Stimulated activated CD4-positive, alpha-beta T cell treated with anti-CD3 and anti-CD28 coated beads, TNF-alpha, amount 100 ng/mL, for 1 hour (primary cell): ENCODE measurements at places on chromosomes 2 and 18.

- no peak for DNase-seq
Observed at GRCh38 chr2:41720331-41721251, 327.2 kb upstream of the PKDCC start.

DNA sequence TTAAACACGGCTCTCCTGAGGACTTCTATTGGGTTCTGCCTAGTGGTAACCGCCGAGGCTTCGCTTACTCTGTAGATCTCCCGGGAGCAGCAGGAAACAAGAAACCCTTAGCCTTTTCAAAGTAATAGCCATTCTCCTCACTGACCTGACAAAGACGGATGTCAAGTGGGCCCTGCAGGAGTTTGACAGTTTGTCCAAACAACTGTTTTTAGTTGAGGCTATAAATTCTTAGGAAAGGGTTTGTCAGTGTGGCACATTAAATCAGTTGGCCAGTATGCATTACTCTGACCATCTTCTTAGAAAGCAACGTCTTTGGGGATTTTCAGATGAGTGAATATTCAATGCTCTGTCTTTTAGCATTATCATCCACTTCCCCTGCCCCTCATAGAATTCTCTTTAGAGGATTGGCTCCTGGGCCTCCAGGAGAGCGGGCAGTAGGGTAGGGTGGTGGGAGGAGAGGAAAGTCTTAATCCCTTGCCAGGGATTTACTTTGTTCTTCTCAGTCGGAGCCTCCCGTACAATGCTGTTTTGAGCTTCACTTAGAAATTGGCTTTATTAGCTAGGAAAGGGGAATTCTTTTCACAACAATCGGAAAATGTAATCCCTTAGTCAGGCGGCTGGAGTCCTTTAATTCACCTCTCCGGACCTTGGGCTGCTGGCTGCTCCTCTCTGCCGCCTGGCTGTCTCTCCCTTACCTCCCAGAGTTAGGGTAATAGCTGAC is 13.3 kb upstream of the C18orf32 start:
- no peak for DNase-seq

- DNase-seq, result no peak
Observed at GRCh38 chr2:152925547-152926448, 207.4 kb downstream of the ARL6IP6 start.

- no peak for DNase-seq
Observed at GRCh38 chr2:156343096-156343939, 10.8 kb upstream of the NR4A2 start.

- no peak for DNase-seq
Observed at GRCh38 chr2:88024509-88024908, 8.2 kb upstream of the RNU2-63P start.

GRCh38 chr2:166167449-166167848 is 39.6 kb upstream of the SCN1A start:
- DNase-seq, result no peak

- DNase-seq, result no peak
Observed at GRCh38 chr2:135151615-135152014, 99.5 kb downstream of the RAB3GAP1 start.

DNA sequence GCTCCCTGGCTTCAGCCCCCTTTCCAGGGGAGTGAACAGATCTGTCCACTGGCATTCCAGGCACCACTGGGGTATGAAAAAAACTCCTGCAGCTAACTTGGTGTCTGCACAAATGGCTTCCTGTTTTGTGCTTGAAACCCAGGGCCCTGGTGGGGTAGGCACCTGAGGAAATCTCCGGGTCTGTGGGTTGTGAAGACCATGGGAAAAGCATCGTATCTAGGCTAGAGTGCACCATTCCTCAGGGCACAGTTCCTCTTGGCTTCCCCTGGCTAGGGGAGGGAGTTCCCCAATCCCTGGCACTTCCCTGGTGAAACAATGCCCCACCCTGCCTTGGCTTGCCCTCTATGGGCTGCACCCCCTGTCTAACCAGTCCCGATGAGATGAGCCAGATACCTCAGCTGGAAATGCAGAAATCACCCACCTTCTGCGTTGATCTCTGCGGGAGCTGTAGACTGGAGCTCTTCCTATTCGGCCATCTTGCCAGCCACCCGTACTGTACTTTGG is 34.1 kb downstream of the TFPI start:
- no peak for DNase-seq

GRCh38 chr2:42777883-42778805 is 14.2 kb upstream of the OXER1 start:
- no peak for DNase-seq

- DNase-seq, result no peak
Observed at GRCh38 chr2:40754912-40755311, 303.0 kb upstream of the SLC8A1 start.

DNA sequence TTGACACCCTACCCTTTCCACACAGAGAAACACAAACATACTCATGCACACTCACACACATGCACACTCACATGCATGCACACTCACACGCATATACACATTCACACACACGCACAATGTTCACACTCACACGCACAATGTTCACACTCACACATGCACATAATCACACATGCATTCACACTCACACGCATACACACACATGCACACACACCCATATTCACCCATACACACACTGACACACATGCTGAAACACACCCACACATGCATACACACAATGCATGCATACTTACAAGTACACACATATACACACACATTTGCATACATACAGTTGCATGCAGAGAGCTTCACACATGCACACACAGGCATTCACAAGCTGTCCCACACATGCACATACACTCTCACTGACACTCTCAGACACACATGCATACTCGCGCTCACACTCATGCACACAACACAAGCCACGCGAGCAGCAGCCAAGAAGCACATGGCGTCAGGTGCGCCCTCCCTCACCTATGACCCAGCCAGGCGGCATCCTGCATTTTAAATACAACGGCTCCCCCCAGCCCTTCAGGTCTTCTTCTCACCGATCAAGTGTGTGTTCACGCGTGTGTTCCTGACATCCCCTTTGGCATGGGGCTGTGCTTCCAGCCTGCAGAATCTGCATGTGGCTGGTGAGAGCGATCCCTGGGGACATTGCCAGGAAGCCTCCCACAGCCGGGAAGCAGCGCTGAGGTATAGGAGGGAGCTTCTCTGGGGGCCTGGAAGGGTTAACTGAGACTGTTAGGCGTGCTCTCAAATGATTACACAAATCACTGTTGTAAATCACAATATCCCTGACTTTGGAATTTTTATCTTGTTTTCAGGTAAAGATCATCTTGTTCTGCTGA is 195.1 kb downstream of the RTP5 start:
- DNase-seq, result no peak

DNA sequence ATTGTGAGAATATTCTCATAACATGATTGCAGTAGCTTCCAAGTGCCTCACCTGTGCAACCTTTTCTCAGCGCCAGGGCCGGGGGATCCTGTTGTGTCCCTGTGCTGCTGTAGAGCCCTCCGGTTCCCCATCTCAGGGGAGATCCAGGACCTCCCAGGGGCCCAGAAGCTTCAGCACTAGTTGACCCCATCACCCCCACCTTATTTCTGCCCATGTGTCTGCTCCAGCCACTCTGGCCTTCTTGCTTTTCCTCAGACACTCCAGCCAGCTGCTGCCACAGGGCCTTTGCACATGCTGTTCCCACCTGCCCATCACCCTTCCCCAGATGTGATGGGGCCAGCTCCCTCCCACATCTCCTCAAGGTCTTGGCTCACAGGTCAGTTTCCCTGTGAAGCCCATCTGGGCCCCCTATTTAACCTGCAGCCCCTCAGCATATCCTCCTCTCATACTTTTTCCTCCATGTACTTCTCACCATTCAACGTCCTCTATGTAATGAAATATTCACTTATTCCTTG is 226.5 kb downstream of the SEPTIN10 start:
- no peak for DNase-seq

GRCh38 chr2:43370705-43371104 is 144.3 kb upstream of the ZFP36L2 start:
- no peak for DNase-seq

DNA sequence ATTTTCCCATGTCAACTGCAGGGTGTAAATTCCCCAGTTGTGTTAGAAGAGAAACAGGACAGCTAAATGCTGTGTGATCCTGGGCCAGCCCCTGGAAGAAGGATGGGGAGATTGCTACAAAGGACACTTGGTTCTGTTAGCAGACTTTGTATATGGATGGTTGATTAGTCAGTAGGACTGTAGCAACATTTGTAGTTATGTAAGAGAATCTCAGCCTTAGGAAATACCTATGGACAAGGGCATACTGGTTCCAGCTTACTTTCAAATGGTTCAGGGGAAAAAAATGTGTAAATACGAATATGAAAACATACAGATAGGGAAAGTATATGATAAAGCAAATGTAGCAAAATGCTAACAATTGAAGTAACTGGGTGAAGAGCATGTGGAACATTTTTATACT is 47.6 kb downstream of the GNAL start:
- no peak for DNase-seq

GRCh38 chr2:105509269-105510086 is 110.6 kb upstream of the FHL2 start:
- DNase-seq, result no peak

DNA sequence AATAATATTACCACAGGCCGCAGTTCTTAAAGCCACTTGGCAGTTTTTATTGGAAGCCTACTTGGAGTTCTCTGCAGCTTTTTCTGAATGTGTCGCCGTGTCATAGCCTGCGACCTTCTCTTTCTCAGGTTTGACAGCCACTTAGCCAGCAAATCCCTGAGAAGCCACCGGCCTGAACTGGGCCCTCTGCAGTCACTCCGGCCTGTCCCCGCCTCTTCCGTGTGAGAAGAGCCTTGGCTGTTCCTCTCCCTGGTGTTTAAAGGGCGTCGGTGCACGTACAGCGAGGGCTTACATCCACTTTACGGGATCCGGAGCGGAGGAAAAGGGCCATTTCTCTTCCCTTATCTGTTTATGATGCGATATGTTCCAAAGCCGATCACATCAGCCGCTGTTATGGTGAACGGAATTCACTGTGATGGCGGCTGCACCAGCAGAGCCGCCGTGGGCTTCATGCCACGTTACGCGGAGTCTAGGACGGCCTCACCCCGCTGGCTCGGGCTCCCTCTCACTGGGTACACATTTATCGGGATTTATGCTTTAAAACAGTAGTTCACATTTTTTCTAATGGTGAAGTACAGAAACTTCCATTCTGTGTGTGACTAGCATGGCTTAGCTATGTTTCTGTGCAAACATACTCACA is 66.8 kb downstream of the GBX2 start:
- no peak for DNase-seq

DNA sequence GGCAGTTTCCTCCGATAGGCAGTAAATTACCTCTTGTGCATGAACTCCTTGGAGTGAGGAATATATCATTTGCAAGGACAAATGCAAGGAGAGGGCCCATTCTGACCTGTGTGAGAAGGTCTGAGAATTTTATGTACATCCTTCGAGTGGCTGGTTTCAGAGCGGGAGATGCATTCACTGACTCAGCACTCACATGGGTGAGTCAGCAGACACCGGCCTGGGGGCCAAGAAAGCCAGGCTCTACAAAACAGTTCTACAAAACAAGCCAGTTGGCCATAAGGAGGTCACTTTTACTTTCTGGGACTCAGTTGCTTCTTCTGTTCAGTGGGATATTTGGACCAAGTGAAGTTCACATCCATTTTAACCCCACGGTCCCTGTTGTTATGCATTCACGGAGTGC is 35.3 kb downstream of the CYP26B1 start:
- DNase-seq, result no peak

GRCh38 chr2:128469875-128470274 is 151.2 kb upstream of the HS6ST1 start:
- no peak for DNase-seq

- no peak for DNase-seq
Observed at GRCh38 chr2:235021752-235022151, 69.9 kb downstream of the SH3BP4 start.

- DNase-seq, result no peak
Observed at GRCh38 chr2:221343524-221343923, 228.6 kb downstream of the EPHA4 start.

- no peak for DNase-seq
Observed at GRCh38 chr2:26613241-26614215, 27.6 kb downstream of the CIB4 start.

DNA sequence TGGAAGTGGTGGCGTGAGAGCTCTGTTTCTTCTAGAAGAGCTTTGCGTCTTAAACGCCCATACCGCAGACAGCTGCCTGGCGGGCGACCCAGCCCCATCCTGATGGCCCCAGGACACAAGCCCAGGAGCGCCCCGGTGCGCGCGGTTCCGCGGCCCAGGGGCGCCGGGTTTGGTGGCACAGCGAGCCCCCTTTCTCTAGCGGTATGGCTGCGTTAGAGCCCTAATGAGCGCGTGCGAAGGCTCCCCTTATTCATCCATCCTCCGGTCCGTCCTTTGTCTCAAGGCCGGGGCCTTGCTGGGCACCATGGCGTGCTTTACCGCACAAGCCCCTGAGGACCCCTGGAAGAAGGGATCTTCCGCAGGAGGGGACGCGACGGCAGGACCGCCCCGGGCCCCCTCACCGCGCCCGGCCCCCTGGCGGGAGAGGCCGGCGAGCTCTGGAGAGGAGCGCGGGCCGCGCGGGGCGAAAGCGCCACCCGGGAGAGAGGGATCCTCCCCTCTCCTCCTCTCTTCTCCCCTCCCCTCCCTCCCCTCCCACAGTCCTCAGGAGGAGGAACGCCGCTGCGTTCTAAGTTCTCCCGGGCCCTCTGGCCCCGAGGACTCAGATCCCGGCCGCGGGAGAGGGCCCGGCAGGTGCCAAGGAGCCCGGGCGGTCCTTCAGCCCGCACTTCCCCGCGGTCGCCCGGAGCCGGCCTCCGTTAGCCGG is 626 bp upstream of the SLC1A4 start:
- DNase-seq, result no peak

DNA sequence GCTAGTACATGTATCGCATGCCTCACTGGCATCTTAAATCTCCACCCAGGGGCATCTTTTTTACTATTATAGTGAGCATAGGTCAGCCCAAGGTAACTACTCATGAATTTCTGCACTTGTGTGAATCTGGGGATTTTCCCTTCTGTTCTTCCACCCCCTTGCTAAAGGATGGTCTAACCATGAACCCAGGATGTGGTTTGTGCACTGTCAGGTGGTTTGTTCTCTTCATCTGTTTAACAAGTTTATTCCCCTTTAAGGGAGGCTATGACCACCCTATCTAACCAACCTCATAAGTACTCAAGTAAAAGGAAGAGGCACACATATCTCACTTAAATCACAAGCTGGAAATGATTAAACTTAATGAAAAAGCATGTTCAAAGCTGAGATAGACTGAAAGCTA is 243.0 kb downstream of the RPRM start:
- DNase-seq, result no peak

DNA sequence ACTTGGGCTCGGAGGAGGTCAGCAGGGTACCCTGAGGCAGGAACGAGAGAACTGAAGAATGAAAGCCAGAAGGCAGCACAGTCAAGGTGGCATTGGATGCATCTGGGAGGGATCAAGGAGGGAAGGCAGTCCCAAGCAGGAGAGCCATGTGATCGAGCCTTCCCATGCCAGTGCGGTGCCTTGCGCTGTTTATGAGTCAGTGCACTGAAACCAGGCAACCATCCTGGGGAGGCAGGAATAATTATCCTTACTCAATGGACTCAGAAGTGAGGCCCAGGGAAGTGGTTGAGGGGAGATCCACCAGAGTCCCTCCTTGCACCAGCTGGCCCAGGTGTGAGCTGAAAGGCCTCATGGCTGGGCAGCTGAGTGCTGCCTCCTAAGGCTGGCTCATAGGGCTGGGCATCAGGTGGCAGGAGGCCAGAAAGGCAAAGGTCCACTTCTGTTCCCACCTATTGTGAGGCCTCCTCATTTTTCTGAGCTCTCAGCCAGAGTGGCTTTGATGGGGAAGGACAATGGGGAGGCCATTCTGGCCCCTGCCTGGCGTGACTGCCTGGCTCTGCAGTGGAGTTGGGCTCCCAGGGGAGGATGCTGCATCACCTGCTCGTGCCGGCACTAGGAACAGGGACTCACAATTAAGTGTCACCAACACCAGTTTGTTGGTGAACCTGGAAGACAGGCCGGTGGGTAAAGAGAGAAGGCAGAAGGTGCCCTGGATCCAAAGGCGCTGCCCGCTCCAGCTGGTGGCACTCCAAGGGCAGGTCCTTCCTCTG is 82.3 kb downstream of the TFCP2L1 start:
- DNase-seq, result no peak
